Vagina (tissue), 2 donors: ENCODE measurements at places on chromosomes 3 and 15. TPM values are rescaled to one million over a fixed set of nuclear protein-coding genes. Genes with fewer than 3 reads are reported as not detected.

- no peak for DNase-seq
Observed at GRCh38 chr15:59609730-59610712, 1.6 kb upstream of the GCNT3 start.

GRCh38 chr15:72086010-72086697 lies 31.8 kb downstream of the MYO9A start:
- DNase-seq, result no peak

AADACL2 gene
- 0.49 TPM for total RNA-seq

ACKR2 gene
- 7.9 TPM for total RNA-seq

GRCh38 chr3:44109771-44110361 lies 131.8 kb upstream of the TOPAZ1 start:
- DNase-seq, result peak; percentile 42

- no peak for DNase-seq
Observed at GRCh38 chr15:58134886-58135285, 3.3 kb upstream of the AQP9 start.

- DNase-seq, result no peak
Observed at GRCh38 chr3:53170325-53171063, 9.5 kb downstream of the PRKCD start.

GRCh38 chr3:12584083-12584482 lies 27.2 kb downstream of the MKRN2 start:
- no peak for DNase-seq

GOLGA6D gene
- not detected for total RNA-seq

- no peak for DNase-seq
Observed at GRCh38 chr3:64130436-64130835, 94.8 kb downstream of the PRICKLE2 start.

GRCh38 chr3:51716805-51717204 lies 9.9 kb downstream of the GRM2 start:
- DNase-seq, result no peak

DNA sequence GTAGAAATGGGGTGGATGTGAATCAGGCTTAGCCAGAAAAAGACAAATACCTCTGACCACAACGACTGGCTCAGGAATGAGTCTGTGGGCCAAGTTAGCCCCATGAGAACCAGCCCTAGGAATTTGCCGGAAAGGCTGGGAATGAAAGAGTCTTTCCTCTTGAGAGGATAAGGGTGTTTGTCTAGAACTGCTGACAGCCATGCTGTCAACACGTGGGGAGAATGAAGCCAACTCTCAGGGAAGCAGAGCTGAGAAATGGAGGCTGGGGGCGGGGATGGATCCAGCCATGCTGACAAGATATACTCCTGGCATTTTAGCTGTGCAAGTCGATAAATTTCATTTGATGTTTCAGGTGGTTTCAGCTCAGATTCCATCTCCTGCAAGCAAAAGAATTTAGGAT lies 10.6 kb upstream of the SLC6A1 start:
- no peak for DNase-seq

GRCh38 chr3:46410669-46411068 lies 3.6 kb downstream of the CCRL2 start:
- DNase-seq, result no peak

GRCh38 chr3:48614044-48614443 lies 4.6 kb upstream of the UQCRC1 start:
- no peak for DNase-seq

GRCh38 chr15:55318588-55319494 lies at the start of the genes PIGB and PIGBOS1:
TSS of gene PIGB (plus strand) at chr15:55319222. CDS start at chr15:55319251, 29 bp downstream.
TSS of gene PIGBOS1 (minus strand) at chr15:55319123. CDS start at chr15:55317792, 1,331 bp downstream.
- peak; percentile 89 for DNase-seq

GRCh38 chr3:115862849-115863248 lies 239.5 kb downstream of the GAP43 start:
- DNase-seq, result no peak

- DNase-seq, result no peak
Observed at GRCh38 chr15:59074607-59075006, 30.3 kb upstream of the CCNB2 start.

ACTC1 gene
- total RNA-seq, result 15.0 TPM

GRCh38 chr3:177553579-177553978 lies 356.3 kb upstream of the TBL1XR1 start:
- DNase-seq, result no peak

GRCh38 chr3:167740961-167741587 lies 5.6 kb downstream of the SERPINI1 start:
- DNase-seq, result no peak
